ENCODE measurements at places on chromosomes 11 and 22.

GRCh38 chr22:50739279-50739691, 1.3 kb downstream of the ACR start:
- DNase-seq: no peak

GRCh38 chr11:132653237-132653636, 879.1 kb downstream of the OPCML start:
- no peak for DNase-seq

GRCh38 chr11:33996498-33997454, 54.8 kb upstream of the CAPRIN1 start:
- peak; percentile 55 for DNase-seq

GRCh38 chr11:33474866-33475265, 217.7 kb downstream of the HIPK3 start:
- no peak for DNase-seq

DNA sequence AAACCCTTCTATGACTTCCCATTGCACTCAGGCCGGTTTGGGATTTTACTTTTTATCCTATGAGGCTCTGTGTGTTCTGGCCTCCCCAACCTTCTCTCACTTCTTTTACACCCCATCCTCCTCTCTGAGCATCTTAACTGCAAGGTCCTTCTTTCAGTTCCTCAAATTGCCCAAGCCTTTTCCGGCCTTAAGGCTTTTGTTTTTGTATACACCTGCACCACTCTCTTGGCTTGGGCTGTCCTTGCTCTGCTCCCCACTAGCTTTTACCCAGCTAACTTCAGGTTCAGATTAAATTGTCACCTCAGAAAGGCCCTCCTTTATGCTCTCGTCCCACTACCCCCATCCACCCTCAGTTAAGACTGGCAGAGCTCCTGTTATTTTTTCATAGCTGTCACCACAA, 55.5 kb downstream of the FAM83F start:
- no peak for DNase-seq

DNA sequence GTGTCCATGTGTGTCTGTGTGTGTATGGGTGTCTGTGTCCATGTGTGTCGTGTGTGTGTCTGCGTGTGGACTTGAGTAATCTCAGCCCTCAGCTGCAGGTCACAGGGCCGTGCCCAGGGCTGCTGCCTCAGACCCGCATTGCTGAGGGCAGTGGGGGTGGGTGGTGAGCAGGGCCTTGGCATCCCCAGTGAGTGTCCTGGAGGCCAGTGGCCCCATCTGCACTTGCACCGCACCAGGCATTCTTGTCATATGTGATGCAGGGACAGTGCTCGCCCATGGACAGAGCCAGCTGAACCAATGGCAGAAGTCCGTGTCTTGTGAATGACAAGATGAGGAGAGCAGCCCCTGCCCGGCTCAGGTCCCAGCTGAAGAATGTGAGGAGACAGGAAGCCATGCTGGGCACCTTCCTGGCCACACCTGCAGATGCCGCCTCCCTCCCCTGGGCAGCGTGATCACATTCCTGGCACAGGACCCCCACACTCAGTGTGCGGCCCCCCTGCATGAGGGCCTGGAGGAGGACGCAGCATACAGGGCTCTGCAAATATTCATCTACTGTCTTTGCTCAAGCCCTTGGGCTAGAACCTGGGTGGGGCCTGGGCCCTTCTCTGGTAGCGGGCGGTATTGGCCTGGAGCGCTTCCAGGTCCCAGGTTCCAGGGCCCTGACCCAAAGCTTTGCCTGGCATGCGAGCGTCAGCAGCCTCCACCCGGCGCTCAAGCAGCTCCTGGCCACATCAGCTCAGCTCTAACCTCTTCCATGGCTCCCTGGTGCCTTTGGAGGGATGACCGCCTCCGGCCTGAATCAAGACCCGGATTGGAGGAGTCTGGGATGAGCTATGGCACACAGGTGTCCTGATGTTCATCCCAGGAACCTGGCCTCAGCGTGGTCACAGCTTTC, 3.9 kb downstream of the ALDH3B2 start:
- no peak for DNase-seq

GRCh38 chr11:94757037-94757735, 11.0 kb upstream of the AMOTL1 start:
- DNase-seq: no peak

- no peak for DNase-seq
Measured at GRCh38 chr22:37016134-37016910, 2.9 kb downstream of the TST start.

- no peak for DNase-seq
Measured at GRCh38 chr22:41863472-41863871, 30.6 kb downstream of the SREBF2 start.

- no peak for DNase-seq
Measured at GRCh38 chr11:38990841-38991240, 2392.8 kb upstream of the RAG2 start.

- no peak for DNase-seq
Measured at GRCh38 chr11:33934450-33934849, 42.6 kb upstream of the LMO2 start.

DNA sequence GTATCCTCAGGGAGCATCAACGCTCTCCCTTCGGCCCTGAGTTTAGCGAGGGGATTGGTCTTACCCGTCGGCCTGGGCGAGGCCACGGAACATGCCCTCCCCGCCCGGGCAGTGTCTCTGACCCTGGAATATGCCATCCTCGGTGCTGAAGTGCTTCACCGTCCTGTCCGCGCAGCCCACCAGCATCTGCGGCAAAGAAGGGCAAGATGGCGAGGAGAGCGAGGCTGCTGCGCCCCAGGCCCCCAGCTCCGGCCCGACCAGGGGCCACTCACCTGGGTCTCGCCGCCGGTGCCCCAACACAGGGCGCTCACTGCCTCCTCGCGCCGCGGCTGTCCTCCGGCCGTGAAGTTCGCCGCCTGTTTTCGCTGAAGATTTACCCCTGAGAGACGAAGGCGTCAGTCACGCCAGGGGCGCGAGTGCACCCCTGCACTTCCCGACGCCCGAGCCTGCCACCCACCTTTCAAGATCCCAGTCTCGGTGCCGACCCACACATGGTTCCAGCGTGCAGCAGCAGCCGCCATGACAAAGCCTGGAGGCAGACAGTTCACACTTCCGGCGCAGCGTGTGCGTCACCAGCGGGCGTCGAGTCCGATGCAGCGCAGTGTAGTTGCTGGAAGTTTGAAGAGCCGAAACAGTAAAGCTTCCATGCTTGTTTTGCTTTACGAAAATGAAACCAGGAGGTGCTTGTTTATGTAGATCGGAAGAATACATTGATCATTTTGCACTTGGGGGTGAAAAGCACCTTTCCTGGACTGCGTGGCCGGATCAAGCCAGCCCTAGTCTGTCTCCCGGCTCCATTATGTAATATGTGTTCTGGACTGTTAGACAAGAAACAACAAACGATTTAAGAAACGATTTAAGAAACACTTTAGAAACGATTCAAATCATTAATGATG, at the start of gene WDR74:
TSS of gene WDR74 (minus strand) at position 541 of the 896 bp plus-strand sequence. CDS start at position 521, 20 bp downstream.
- peak; percentile 75 for DNase-seq

DNA sequence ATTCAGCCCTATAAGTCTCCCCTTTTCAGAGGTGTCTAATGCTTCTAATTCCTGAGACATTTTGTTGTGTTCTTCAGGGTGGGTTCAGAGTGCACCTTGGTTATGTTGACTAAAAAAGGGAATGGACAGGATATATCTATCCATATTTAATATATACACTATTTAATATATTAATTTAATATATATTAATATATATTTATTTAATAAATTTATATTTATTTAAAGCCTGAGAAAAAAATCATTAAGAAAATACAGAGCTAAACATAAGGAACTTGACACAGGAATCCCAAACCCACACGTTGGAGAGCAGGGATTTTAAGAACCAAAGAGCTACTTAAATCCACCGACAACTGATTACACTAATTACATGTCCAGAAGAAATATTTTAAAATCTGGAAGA, 674.2 kb upstream of the KIRREL3 start:
- no peak for DNase-seq

DNA sequence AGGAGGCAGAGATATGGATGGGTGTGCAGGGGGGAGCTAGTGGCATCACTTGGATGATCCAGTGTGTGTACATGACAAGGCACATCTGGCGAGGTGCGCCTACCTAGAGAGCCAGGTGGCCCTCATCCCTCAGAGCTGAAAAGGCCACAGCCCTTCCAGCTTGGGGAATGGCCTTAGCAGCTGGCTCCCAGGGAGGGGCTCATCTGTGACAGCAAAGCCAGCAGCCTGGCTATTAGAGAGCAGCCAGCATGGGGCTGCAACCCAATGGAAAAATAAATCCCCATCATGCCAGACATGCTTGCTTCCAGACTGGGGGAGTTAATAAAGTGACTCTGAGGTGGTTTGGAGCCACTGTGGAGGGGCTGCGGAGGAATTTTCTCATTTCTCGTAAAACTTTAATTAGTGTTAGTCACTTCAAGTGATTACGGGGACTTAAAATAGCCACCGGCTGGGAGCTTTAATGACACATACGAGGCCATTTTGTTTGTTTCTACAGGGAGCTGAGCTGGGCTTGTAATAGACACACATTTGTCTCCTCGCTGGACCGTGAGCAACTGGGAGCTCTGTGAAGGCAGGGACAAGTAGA, 111.2 kb upstream of the ALX4 start:
- no peak for DNase-seq

DNA sequence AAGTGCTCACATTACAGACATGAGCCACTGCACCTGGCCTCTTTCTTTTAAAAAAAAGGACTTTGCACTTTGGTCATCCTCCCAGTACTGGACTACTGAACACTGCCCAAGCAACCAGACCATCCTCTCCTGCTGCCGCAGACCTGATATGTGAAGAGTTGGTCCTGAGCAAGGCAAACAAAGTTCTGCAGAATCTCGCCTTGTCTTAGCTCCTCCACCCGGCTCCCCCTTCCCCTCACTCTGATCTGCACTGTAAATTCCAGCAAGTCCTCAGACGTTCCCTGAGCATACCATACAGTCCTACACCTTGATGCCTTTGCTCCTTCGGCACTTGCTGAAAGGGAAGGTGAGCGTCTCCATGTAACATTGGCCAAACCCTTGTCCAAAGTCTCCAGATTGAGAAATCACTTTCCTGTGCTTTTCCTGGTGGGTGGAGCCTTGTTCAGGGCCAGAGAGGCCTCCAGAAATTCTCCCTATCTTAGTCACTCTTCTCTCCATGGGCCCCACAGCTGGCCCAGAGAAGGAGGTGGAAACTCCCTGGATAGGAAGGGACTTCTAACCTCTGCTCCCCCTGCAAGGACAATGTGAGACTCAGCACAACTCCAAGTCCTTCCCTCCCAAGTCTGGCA, 47.0 kb upstream of the TIMP3 start:
- no peak for DNase-seq

GRCh38 chr11:26551186-26551801, 20.8 kb downstream of the MUC15 start:
- no peak for DNase-seq

DNA sequence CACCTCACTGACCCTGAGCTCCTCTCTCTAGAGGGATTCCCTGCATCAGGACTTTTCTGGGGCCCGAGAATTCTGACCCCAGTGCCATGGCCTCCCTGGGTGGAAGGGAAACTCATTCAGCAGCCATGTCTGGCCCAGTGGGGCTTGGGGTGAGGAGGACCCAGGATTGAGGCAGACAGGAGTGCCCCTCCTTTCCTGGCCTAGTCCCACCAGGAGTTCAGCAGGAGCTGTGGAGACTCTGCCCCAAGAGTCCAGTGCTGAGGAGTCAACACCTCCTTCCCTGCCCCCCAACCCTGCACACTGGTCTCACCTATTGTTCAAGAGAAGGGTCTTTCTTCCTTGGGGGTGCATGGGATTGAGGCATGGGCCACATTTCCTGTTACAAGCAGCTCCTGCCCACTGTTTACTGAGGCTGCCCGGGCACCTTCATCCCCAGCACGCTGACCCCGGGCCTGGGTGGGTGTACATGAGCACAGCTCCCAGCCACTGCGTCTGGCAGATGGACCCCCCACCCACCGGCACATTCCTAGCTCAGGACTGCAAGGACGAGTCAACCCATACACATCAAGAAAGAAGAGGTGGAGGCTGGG, 33.9 kb downstream of the ALX4 start:
- DNase-seq: no peak

DNA sequence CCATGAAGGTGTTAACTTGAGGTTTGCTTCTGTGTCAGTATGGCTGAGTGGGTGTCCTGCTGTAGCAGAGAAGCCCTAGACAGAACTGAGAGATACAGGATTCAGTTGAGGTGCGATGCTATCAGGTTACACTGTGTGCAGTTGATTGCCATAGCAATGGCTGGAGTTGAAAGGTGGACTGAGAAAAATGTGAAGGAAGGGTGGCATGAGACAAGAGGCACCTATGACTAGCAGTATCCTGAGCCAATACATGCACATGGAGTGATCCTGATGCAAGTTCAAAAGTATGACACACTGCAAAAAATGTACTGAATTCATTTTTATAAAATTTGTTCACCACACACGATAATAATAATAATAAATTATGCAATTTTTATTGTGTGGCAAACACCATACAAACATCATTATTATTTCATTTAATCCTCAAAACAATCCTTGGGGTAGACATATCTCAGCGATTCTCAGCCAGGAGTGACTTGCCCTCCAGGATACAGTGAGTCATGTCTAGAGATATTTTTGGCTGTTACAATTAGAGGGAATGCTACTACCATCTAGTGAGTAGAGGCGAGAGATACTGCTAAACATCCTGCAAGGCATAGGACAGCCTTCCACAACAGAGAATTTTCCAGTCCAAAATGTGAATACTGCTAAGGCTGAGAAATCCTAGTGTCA, 3.9 kb upstream of the PIWIL4 start:
- DNase-seq: no peak

DNA sequence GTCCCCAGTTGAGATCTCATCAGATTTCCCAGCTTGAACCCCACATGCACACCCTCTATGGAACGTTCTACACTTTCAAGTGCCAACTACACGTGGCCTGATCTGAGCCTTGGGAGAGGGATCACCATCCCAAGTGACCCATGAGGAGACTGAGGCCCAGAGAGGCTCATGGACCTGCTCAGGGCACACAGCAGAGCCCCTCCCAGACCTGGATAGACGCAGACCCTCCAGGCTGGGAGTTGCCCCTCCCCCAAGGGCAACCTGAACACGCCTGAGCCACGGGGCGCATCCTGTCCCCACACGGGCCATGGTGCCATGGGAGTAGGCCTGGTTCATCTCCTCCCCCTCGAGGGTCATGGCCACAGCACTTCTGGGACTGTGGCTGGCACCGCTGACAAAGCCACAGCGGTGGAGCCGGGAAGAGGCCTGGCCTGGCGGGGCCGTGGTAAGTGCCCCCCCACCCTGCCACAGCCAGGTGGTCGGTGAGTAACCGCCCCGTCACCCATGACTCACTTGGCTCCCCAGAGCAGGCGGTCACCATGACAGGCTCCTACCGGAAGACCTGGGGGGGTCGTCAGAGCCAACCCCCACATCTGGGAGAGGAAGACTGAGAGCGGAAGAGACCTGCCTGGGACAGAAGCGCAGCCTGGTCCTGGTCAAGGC, 8.1 kb downstream of the WNT7B start:
- no peak for DNase-seq

DNA sequence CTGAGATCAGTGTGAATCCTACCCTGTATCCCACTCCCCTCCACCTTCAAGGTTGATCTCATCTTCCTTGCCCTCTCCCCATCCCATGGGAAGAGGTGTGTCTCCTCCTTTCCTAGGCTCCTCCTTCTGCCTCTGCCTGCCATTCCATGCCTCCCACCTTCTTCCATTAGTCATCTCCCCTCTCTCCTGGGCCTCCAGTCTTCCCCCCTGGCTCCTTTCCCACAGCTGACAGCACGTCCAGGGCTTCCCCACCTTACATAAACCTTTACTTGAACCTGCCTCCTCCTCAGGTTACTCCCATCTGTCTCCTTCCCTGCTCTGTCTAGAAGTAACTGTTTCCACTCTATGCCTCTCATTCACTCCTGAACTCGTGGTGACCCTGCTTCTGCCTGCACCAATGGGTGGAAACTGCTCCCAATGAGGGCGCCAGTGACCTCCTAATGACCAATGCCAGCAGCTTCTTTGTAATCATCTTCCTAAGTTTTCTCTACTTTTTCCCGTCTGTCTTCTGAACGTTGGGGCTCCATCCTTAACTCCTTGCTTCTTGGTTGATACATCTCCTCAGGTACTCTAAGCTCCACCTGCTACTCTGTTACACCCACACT, 266.9 kb upstream of the NARS2 start:
- no peak for DNase-seq

Data from stimulated activated CD4-positive, alpha-beta T cell treated with anti-CD3 and anti-CD28 coated beads, Interleukin-1b, Interleukin-23, amount 100 ng/mL, for 24 hours (primary cell).